Stomach (tissue), 19 donors: ENCODE measurements at places on chromosomes 1 and 21.

DNA sequence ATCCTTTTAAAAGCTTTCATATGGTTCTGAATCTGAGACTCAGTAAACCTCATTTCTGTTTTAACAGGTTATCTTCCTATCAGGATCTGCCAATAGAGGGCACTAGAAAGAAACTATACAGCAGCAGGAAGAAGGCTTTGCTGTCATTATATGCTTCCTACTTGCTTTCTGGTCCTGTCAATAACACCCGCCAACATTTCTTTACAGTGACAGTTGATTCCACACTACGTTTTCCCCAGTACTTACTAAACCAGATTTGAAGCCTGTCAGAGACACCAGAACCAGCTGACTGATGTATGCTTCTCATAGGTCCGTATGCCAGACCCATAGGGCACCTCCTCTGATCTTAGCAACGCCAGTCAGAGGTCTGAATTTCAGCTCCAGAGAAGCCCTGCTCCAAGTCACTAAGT, 341.0 kb upstream of the NEGR1 start:
- peak; percentile 69 for DNase-seq
- H3K27ac ChIP-seq, result no peak overlapping the region
- H3K4me1 ChIP-seq, result no peaks in the 10 kb centered on the region

GRCh38 chr1:165851034-165851658, 23.7 kb downstream of the UCK2 start:
- no peak overlapping the region for H3K27ac ChIP-seq
- H3K4me1 ChIP-seq, result peaks cover 6% of the 10 kb centered on the region
- DNase-seq, result no peak
- no peaks in the 10 kb centered on the region for H3K27me3 ChIP-seq
- no peak overlapping the region for H3K4me3 ChIP-seq

- no peak for DNase-seq
- H3K4me1 ChIP-seq, result no peaks in the 10 kb centered on the region
- H3K4me3 ChIP-seq, result no peak overlapping the region
- H3K36me3 ChIP-seq, result peaks cover 33% of the 10 kb centered on the region
- H3K27me3 ChIP-seq, result no peaks in the 10 kb centered on the region
Measured at GRCh38 chr1:37901893-37902225, 42.5 kb upstream of the MTF1 start.

DNA sequence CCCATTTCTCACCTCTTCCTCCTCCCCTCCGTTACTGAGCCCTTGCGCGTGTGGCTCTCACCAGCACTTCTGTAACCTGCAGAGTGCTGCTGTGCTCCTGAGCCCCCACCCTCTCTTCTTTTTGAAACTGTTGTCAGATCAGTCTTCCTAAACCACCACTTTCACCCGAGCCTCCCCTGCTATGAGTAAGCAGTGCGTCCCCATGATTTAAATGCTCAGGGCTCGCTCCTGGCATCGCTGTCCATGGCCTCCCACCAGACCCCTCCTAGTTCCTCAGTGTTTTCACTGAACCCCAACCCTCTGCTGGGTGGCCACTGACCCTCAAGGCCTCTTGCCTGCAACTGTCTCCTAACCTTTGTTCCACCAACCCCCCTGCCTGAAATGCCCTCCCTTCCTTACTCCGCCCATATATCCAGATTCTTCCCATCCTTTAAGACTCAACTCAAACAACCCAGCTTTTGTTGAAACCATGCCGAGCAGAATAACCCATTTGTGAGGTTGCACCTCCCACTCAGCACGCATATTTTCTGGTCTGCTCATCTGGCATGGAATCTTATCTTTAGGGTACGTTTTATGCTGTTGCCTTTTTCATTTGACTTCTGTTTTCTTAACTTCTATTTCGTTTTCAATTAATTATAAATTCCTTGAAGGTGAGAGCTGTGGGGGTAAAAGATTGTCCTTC, 64.5 kb upstream of the FAM3B start:
- H3K27ac ChIP-seq, result no peak overlapping the region
- no peak overlapping the region for H3K4me3 ChIP-seq
- peaks cover 17% of the 10 kb centered on the region for H3K4me1 ChIP-seq
- H3K36me3 ChIP-seq, result peaks cover 28% of the 10 kb centered on the region
- DNase-seq, result no peak
- no peaks in the 10 kb centered on the region for H3K27me3 ChIP-seq
